ENCODE measurements at places on chromosomes 5 and 9.

DNA sequence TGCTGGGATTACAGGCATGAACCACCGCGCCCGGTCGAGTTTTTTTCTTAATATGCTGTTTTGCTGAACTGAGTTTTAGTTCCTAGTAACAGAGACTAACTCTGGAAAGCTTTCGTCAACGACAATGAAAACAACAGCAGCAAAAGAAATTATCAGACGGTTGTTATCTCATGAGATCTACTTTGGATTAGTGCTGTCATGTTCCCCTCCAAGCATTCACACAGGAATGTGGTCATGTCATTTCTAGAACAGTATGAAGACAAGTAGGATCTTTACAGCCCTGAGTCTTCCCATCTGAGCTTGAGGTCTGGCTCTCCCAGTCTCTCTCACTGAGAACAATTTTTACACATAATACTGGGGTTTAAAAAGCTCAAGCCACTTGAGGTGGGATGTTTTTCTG is 4.0 kb upstream of the ANKRD33B start:
- DNase-seq: no peak

- no peak for DNase-seq
Measured at GRCh38 chr5:159861086-159861485, 55.2 kb upstream of the ADRA1B start.

DNA sequence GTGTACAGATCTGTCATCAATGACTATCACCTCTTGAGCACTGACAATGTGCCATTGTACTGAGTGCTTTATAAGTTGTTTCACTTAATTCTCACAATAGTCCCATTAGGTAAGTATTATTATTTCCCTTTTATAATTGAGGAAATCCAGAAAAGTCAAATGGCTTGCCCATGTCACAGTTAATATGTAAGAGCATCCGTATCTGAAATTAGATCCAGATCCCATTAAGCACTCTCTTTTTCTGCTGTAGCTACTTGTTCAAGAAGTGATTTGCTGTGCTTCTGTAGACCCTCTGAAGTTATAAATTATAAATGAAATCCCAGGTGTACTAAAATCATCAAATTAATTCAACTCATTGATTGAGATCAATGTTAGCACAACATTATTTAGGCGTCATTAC is 94.7 kb downstream of the INIP start:
- no peak for DNase-seq

GRCh38 chr9:92426501-92427145 is 2.4 kb upstream of the OMD start:
- DNase-seq: no peak

DNA sequence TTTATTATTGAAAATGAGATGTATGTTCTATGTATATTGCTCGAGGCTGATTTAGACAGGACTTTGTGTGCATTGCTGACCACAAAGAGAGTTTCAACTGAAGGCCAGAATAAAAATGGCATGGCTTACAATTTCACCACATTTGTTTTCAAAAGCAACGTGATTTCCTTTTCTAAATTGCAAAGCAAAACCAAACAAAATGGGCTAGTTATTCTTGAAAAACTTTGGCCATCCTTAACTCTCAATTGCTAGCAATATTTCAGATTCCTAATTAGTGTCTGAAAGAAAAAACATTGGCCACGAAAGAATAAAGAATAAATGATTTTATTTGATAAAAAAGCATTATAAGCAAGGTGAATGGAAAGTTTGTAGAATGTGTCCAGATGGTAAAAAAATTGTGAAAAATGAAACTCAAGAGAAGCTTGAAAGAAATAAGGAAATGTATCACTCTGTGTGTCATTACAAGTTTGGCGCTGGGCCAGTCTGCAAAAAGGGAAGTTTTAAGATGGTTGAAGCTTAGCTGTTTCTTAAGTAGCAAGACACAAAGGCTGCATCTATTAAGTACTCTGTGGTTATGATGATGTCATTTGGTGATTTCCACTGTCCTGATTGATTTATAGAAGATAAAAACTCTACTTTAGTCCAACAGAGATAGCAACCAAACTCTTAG is 89.2 kb upstream of the PRLR start:
- DNase-seq: peak; percentile 62

DNA sequence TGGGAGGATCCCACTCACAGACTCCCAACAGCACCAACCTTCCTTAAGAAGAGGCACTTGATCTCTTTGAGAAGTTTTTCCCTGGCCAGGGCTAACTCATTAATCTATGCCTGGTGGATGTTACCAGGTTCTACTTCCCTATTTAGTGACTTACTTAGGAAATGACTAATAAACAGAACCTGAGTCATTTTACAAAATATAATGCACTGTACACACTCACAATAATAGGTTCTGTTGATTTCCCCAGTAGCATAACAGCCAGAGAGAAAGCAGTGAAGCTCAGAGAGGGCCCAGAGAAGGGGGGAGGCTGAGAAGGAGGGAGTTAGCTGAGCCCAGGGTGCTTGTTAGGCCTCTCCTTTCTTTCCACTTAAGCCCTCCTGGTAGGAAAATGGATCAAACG is 27.1 kb downstream of the FRMD3 start:
- no peak for DNase-seq

DNA sequence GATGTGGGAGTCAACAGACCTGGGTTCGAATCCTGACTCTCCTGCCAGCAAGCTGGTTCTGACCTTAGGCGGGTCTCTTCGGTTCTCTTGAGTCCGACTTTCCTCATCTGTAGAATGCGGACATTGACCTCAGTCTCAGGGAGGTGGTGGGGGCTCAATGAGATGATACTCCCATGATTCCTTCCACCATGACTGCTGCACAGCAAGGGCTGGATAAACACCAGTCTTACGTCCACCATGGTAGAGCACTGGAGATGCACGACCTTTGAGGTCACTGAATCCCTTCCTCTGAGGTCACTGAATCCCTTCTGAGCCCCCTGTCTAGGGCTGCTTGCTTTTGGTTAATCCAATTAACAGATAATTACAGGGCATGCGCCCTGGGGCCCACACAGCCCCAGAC is 12.5 kb upstream of the SMIM23 start:
- no peak for DNase-seq

DNA sequence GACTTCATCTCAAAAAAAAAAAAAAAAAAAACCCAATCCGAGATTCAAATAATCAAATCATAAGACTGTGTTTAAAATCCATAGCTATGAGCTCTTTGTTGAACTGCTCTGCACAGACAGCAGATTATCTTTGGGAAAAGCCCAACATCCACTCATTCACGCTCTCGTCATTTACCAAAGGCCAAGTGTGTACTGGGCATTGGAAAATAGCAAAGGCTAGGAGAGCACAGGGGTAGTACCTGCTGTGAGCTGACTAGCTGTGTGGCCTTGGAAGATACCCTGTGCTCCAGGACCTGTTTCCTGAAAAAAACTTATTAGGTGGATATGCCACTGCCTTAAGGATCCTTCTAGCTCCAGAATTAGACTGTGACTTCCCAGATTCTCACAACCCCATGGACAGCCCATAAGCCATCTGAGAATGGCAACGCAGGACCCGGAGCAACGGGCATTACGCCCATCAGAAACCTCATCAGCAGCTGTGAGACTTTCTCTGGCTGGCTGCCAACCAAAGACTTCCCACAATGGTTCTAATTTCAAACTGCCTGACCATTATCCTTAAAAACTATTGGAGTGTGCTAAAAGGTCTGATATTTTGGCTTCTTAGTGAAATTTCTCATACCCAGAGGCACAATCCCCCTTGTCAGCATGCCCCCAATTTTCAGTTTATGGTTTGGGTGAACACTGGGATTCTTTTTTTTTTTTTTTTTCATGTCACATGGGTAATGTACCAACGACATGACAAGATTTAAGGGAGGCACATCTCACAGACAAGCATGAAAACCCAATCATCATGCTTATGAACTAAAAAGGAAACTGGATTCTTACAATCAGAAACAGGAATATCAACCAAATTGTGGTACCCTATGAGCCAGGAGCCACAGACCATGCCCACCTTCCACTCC is 16.8 kb downstream of the SERINC5 start:
- DNase-seq: no peak

DNA sequence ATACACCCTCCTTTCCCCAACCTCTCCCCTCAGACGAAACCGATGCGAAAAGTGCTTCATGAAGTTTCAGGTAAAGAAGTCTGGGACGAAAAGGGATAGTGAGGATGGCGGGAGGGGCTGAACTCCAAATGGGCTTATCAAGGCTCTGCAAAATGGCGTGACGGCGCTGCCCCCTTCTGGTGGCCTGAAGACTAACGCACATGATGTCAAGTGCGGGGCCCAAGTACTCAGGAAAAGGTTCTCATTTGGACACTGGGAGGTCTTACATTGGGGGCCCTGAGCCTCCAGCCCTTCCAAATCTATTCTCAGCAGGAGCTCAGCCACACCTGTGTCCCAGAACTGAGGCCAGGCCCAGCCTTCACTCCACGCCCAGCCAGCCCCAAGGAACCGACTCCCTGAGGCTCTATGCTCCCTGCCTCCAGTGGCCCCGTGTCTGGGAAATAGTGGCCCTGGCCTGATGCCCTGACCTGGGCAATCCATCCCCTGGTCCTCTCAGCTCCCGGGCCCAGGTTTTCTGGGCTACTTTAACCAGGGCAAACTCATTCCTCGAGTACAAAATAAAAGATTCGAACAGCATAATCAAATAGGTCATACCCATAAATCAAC is 119.9 kb downstream of the KCNIP1 start:
- peak; percentile 31 for DNase-seq

DNA sequence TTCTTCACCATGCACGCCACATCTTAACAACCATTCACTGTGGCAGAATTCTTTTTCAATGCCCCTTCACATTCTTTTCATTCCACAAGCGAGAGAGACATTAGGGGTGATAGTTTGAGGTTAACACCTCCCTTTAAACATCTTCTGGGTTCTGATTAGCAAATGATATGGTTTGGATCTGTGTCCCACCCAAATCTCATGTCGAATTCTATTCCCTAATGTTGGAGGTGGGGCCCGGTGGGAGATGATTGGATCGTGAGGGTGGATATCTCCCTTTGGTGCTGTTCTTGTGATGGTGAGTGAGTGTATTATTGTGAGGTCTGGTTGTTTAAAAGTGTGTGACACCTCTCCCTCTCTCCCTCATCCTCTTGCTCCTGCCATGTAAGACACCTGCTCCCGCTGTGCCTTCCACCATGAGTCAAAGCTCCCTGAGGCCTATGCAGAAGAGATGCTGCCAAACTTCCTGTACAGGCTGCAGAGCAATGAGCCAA is 46.1 kb upstream of the RAI14 start:
- DNase-seq: no peak

DNA sequence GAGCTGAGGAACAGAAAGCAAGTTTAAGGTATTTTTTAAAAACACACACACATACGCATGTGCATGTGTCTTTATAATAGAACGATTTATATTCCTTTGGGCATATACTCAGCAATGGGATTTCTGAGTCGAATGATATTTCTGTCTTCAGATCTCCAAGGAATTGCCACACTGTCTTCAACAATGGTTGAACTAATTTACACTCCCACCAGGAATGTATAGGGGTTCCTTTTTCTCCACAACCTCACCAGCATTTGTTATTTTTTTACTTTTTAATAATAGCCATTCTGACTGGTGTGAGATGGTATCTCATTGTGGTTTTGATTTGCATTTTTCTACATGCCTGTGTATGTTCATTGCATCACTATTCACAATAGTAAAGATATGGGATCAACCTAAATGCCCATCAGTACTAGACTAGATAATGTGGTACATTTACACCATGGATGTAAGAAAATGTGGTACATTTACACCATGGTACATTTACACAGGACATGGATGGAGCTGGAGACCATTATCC is 60.3 kb upstream of the MAP3K1 start:
- no peak for DNase-seq

- DNase-seq: no peak
Measured at GRCh38 chr5:150116667-150117400, 30.5 kb upstream of the CSF1R start.

DNA sequence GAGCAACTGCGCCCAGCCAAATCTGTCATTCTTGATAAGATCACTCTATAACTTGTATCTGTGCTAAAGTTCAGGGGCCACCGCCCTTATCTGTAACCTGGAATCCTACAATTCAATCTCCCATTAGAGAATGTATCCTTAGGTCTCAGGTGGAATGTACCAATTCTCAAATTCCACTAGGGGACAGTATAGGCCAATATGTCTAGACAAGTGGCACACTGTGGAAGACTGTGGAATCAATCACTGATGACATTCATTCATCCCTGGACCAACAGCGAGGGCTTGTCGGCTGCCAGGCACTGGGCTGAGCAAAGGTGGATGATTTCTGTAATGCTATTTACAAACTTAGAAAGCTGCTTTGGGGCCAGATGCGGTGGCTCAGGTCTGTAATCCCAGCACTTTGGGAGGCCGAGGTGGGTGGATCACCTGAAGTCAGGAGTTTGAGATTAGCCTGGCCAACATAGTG is 28.7 kb upstream of the MEGF9 start:
- no peak for DNase-seq

DNA sequence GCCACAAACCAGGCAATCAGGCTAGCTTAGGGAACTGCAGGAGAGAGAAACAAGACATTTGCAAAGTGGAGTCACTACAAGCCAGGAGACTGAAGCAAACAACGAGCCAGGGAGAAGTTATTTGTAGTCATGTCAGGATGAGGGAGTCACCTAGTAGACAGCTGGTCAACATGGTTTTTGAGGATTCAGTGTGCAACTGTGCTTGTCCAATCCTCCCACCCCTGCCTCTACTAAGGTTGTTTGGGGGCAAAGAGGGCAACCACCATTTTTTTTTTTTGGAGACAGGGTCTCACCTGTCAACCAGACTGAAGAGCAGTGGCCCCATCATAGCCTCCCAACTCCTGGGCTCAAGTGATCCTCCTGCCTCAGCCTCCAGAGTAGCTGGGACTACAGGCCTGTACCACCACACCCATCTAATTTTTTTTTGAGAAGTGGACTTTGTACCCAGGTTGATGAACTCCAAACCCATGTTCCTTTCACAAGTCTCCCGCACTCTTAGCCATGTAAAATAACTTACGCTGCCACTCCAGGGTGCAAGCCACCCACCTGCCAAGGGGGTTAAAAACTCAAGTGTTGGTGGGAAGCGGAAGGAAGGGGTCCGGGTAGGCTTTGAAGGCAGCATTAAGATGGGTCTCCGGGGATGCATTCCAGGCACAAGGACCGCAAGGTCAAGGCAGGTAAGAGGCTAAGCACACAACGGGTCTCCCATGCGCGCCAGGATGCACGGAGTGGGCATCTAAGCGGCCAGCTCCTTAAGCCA is 995 bp downstream of the RPL35 start:
- no peak for DNase-seq

- no peak for DNase-seq
Measured at GRCh38 chr5:107329850-107330249, 340.9 kb downstream of the EFNA5 start.

- peak; percentile 3 for DNase-seq
Measured at GRCh38 chr9:69120380-69121154, 53.5 kb upstream of the TJP2 start.

DNA sequence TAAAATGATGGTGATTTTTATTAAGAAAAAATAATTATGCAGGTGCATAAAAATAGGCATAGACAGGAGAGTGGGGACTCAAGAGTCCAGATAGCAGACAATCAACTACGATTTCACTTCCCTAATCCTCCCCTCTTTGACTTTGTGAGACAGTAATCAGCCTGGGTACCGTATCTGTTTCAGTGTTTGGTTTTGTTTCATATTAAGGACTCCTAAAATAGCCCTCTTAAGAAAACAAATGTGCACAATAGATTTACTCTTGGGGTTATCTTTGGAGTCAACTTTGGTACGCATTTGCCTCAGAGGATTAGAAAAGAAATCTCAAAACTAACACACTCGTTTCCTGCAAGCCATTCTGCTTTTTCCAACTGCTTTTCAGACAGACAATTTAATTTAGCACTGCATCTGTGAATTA is 96.3 kb downstream of the ZNF608 start:
- no peak for DNase-seq

- DNase-seq: no peak
Measured at GRCh38 chr5:153350175-153350883, 140.1 kb upstream of the GRIA1 start.
